Upper lobe of right lung (tissue), 1 donor: ENCODE measurements at places on chromosomes 2 and 18. TPM values are rescaled to one million over a fixed set of nuclear protein-coding genes. Genes with fewer than 3 reads are reported as not detected.

Gene ANKRD62
- total RNA-seq, result 0.12 TPM

Gene CABYR
- total RNA-seq, result 1.1 TPM

Gene FLACC1
- 3.6 TPM for total RNA-seq

DNA sequence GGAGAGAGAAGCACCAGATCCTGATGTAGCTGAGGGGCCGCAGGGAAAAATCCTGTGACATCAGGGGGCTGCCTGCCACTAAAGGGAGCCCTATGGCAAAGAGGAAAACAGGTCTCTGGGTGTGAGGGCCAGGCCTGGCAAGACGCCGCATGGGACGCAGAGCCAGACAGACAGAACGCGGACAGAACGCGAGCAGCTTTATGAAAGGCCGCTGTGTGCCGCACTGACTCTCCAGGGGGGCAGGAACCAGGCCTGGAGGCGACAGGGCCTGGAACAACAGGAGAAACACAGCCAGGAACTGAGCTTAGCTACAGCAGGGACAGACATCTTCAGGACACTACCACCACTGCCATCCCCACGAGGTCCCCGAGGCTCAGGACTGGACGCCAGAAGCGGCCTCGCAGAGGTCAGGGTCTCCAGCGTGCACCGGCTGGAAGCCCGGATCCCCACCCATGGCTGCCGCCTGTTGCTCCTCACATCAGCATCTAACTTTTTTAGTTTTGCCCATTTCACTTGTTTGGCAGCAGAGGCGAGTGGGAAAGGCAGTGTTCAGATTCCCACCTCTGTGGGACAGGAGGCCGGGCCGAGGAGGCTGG is 131.6 kb downstream of the VAPA start:
- H3K4me3 ChIP-seq, result no peak overlapping the region
- no peaks in the 10 kb centered on the region for H3K27me3 ChIP-seq
- H3K36me3 ChIP-seq, result no peaks in the 10 kb centered on the region
- H3K4me1 ChIP-seq, result no peaks in the 10 kb centered on the region
- no peak overlapping the region for H3K27ac ChIP-seq
- no peak for DNase-seq

DNA sequence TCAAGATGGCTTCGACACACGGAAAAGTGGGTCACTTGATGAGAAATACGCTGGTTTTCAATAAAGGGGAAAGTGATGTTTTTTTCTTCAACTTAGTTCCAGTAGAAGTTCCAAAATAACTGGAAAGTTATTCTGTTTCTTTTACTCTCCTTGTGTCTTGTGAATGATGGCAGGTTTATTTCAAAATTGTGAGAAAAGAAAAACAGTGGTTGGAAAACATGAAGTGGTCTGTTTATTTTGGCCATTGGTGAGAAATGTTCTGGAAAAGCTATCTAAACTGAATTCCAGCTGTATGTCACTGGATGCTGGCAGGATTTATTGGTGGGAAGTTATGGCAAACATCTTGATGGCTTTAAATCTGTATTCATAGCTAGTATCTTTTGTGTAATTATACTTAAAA is 484.1 kb downstream of the DCC start:
- no peaks in the 10 kb centered on the region for H3K36me3 ChIP-seq
- DNase-seq, result no peak
- H3K27ac ChIP-seq, result no peak overlapping the region
- H3K27me3 ChIP-seq, result no peaks in the 10 kb centered on the region

GRCh38 chr2:235562065-235562747 is 68.4 kb downstream of the AGAP1 start:
- no peak for DNase-seq
- no peaks in the 10 kb centered on the region for H3K36me3 ChIP-seq
- H3K4me3 ChIP-seq, result no peak overlapping the region
- peaks cover 17% of the 10 kb centered on the region for H3K4me1 ChIP-seq

DNA sequence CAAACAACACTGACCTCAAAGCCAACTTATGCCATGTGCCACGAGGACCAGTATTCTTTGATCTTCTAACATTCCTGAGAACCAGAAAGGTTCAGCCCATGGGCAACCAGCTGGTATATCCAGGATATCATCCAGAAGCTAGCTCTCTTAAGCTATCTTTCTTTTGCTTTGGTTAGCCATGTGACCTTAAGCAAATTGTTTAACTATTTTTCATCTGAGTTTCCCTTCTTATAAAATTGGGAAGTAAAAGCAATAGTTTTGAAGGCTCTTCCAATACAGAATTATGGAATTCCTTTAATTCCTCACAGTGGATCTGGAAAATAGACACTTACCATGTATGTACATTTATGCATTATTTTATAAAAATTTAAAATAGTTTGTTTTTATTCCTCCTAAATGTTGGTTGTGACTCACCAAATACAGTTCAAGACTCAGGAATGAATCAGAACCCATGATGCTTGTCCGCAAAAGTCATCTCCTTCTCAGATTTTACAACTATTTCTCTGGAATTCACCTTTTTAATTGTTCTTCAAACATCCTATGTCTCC is 435.7 kb downstream of the ZEB2 start:
- no peak for DNase-seq
- H3K4me1 ChIP-seq, result no peaks in the 10 kb centered on the region
- no peak overlapping the region for H3K4me3 ChIP-seq
- H3K27ac ChIP-seq, result no peak overlapping the region

DNA sequence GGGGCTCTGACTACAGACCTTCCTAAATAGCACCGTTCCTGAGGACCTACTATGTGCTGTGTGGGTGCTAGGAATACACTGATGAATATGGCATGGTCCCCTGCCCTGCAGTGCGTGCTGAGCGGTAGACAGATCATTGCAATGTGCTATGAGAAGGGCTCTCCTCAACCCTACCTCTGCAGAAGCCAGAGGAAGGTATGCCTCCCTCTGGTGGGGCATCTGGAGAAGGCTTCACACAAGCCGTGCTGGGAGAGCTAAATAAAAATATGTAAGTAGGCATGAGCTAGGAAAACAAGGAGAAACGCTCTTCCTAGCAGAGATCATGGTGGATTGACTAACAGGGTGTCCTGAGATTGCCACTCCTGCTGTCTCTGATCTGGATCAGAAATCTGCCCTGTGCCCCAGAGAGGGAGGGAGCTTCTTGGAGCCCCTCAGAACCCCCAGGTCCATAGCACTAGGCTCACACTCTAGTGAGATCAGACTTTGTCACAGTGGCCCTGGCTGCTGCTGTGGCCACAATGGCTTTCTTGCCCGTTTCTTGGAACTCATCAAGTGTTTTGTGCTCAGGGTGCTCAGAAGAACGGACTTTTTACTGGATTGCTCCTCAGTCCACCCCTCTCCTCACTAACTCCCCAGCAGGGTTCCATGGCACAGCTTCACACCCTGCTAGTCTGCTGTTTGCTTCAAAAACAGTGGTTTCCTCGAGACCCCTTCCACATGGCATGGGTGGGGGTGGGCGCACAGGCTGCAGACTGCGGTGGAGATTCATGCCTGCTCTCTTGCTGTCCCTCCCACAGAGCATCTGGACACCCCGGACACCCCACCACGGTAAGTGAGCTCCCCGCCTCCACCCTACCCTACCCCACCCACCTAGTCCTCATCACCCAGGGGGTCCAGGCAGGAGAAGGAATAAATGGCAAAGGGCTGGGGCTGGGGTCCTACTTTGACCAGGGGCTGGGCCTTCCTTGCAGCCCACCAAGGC is 14.2 kb downstream of the SIGLEC15 start:
- peaks cover 30% of the 10 kb centered on the region for H3K27me3 ChIP-seq
- H3K27ac ChIP-seq, result no peak overlapping the region
- DNase-seq, result no peak

DNA sequence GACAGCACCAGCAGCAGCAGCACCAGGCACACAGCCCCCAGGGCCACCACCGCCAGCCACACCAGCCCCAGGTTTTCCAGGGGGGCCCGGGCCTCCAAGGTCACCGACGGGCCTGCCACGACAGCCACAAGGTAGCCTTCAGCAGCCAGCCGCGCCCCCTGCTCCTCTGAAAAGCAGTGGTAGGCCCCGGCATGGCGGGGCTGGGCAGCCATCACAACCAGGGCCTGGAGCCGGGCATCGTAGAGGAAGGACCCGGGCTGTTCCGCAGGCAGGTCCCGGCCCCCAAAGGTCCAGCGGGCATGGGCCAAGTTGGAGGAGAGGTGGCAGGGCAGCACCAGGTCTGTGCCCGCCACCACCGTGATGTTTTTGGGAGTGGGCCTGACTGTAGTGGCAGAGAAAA is 3.3 kb upstream of the ANKRD39 start:
- peaks cover 25% of the 10 kb centered on the region for H3K4me1 ChIP-seq
- peak; percentile 64 for DNase-seq
- no peak overlapping the region for H3K27ac ChIP-seq
